ENCODE measurements at places on chromosomes 13 and 19.
A peak's percentile ranks its signal among the peaks of the same experiment; 100 is the strongest.

GRCh38 chr13:43263047-43263446 is 239.7 kb downstream of the DNAJC15 start:
- peaks cover 2% of the 10 kb centered on the region for H3K27me3 ChIP-seq
- no peaks in the 10 kb centered on the region for H3K4me1 ChIP-seq
- H3K27ac ChIP-seq: no peak overlapping the region
- H3K36me3 ChIP-seq: no peaks in the 10 kb centered on the region

DNA sequence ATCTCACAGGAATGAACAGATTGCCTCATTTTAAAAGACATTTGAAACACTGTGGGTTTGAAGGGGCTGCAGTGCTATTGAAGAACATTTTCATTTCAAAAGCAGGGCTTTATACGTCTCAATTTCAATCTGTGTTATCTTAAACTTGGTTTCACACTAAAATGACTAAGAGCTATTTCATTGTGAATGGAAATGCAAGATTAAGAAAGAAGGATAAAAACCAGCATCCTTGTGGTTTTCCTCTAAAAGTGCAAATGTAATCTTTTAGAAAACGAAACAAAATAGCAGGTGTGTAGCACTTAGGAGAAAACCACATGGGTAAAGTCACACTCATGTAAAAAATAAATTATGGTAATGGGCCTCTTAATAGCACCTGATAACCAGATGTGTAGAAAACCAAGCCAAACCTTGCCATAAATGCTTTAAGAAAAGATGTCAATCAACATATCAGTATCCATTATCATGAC is 397.7 kb downstream of the GPC6 start:
- no peak overlapping the region for H3K4me3 ChIP-seq
- no peak for DNase-seq
- no peak overlapping the region for H3K27ac ChIP-seq
- H3K36me3 ChIP-seq: no peaks in the 10 kb centered on the region
- peaks cover 16% of the 10 kb centered on the region for H3K27me3 ChIP-seq

DNA sequence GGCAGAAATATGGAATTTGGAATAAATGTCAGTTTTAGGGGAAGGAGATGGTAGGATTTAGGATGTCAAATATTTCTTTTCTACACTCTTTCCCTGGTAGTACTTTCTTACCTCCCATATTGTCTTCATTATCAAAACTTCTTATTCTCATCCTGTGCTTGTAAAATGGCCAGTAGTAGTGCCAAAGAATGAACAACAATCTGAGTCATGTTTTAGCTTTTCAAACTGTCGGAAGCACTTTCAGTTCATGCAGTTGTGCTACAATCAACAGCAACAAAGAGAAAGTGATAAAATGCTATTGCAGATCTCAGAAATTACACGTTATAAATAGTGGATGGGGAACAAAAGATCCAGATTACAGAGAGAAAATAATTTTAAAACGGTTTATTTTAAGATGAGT is 193.7 kb upstream of the RXFP2 start:
- H3K27me3 ChIP-seq: no peaks in the 10 kb centered on the region
- DNase-seq: no peak
- H3K4me3 ChIP-seq: no peak overlapping the region
- no peak overlapping the region for H3K27ac ChIP-seq

DNA sequence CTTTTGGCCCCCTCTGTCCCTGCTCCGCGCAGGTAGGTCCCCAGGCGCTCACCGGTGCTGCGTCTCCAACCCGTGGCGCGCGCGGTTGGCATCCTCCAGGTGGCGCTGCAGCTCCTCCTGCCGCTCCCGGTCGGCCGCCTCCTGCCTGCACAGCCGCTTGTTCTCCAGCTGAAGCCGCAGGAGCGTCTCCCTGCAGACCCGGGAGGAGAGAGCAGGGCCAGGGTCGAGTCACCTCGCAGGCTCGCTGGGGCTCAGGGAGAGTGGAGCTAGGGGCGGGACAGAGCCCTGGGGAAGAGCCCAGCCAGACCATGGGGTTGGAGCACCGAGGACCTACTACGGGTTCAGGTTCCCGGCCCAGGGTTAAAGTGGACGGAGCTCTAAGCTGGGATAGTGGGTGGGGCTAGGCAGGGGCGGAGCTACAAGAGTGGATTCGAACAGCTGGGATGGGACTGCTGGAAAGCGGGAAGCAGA is 9.3 kb downstream of the HOOK2 start:
- H3K36me3 ChIP-seq: peaks cover 8% of the 10 kb centered on the region
- peak overlapping the region; percentile 53 for H3K4me3 ChIP-seq
- no peak overlapping the region for H3K27ac ChIP-seq
- no peaks in the 10 kb centered on the region for H3K27me3 ChIP-seq

GRCh38 chr19:46387713-46388130 is 25.6 kb downstream of the CCDC8 start:
- H3K36me3 ChIP-seq: peaks cover 91% of the 10 kb centered on the region
- no peak overlapping the region for H3K4me3 ChIP-seq
- no peak overlapping the region for H3K27ac ChIP-seq
- H3K4me1 ChIP-seq: no peaks in the 10 kb centered on the region

DNA sequence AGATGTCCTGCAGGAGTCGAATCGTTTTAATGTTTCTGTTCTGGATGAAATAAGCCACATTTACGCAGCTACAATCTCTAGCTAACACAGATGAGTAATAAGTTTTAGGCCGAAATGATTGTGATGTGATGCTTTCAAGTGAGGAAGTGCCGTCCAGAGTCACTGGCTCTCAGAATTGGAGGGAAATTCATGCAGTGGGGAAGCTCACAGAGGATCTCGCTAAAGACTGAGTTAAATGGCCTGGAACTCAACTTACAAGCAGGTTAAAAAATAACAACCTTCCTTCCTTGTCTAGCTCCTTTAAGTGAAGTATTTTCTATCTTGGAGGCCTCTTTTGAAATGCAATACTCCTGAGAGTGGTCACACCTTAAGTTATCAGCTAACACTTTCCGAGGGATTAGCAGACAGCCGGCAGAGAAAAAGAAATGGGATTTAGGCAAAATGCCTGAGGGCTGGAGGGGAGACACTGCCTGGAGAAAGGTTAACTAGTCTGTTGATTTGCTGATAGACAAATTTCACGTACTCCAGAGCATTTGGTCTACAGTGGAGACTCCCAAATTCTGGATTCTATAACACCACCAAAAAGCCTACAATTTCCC is 74.2 kb downstream of the IRS2 start:
- H3K4me1 ChIP-seq: peaks cover 3% of the 10 kb centered on the region
- peaks cover 3% of the 10 kb centered on the region for H3K27me3 ChIP-seq
- H3K36me3 ChIP-seq: no peaks in the 10 kb centered on the region
- no peak overlapping the region for H3K27ac ChIP-seq
- no peak overlapping the region for H3K4me3 ChIP-seq
- no peak for DNase-seq

DNA sequence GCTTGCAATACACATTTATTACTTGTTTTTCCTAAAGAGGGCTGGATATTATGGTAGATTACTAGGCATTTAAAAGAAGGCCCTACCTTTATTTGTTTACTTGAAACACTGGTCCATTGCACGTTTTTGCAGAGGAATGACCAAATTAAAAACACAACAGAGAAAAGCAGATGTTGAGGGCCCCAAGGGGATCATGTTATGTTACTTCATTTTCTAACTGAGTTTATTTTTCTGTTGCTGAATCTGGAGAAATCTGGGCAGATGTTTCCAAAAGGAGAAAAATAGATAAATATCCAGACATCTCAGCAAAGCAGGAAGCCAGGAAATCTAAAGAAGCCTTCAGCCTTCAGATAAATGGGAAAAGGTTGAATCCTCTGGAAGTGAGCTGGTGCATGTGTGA is 353.0 kb downstream of the NDFIP2 start:
- H3K27ac ChIP-seq: no peak overlapping the region
- no peak for DNase-seq
- no peaks in the 10 kb centered on the region for H3K27me3 ChIP-seq
- no peaks in the 10 kb centered on the region for H3K36me3 ChIP-seq
- no peaks in the 10 kb centered on the region for H3K4me1 ChIP-seq

GRCh38 chr19:29488316-29488715 is 37.5 kb upstream of the VSTM2B start:
- H3K27me3 ChIP-seq: peaks cover 68% of the 10 kb centered on the region
- H3K36me3 ChIP-seq: no peaks in the 10 kb centered on the region
- no peak overlapping the region for H3K4me3 ChIP-seq

DNA sequence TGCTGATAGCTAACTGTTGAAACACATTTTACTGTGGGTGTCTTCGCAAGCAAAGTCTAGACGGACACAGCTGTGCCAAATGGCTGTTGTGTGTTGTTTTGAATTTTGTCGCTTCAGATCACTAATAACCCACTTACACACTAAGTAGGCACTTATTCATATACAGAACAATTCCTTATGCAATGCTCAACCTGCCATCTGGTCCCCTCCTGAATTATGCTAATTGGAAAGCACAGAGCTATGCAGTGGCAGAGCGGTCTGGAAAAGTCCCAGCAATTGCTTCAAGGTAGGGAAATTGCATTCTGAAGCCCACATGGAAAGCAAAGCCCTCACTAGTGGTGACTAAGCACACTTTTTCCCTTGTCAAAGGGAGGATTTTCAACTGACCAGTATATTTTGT is 69.9 kb downstream of the C13orf42 start:
- no peak overlapping the region for H3K4me3 ChIP-seq
- no peaks in the 10 kb centered on the region for H3K4me1 ChIP-seq
- no peaks in the 10 kb centered on the region for H3K36me3 ChIP-seq
- DNase-seq: no peak

DNA sequence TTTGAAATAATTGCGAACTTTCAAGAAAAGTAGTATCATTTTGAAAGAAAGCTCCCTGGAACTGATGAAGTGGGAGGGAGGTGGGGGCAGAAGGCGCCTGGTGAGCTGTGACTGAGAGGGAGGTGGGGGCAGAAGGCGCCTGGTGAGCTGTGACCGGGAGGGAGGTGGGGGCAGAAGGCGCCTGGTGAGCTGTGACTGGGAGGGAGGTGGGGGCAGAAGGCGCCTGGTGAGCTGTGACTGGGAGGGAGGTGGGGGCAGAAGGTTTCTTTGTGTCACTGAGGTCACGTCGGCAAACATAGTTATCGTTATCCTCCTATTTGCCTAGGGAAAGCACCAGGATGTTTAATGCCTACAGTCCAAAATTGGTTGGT is 24.2 kb downstream of the C2CD4C start:
- no peak overlapping the region for H3K27ac ChIP-seq
- DNase-seq: no peak
- no peaks in the 10 kb centered on the region for H3K36me3 ChIP-seq
- H3K4me3 ChIP-seq: no peak overlapping the region

GRCh38 chr19:35774274-35775045 is 904 bp upstream of the ARHGAP33 start:
- H3K4me1 ChIP-seq: peaks cover 10% of the 10 kb centered on the region
- no peaks in the 10 kb centered on the region for H3K27me3 ChIP-seq
- H3K27ac ChIP-seq: no peak overlapping the region
- H3K4me3 ChIP-seq: peak overlapping the region; percentile 73
- H3K36me3 ChIP-seq: peaks cover 10% of the 10 kb centered on the region
- no peak for DNase-seq

GRCh38 chr13:67421475-67421874 is 191.3 kb upstream of the PCDH9 start:
- DNase-seq: no peak
- no peaks in the 10 kb centered on the region for H3K4me1 ChIP-seq
- no peak overlapping the region for H3K4me3 ChIP-seq

Measured in activated T-cell treated with anti-CD3 and anti-CD28 coated beads, Interleukin-2, amount 50 U/mL, for 24 hours (primary cell).